ENCODE measurements at places on chromosomes 6 and 20.

- DNase-seq: peak; percentile 64
These were observed 17.8 kb upstream of the FNDC1 start for GRCh38 chr6:159151266-159151855.

DNA sequence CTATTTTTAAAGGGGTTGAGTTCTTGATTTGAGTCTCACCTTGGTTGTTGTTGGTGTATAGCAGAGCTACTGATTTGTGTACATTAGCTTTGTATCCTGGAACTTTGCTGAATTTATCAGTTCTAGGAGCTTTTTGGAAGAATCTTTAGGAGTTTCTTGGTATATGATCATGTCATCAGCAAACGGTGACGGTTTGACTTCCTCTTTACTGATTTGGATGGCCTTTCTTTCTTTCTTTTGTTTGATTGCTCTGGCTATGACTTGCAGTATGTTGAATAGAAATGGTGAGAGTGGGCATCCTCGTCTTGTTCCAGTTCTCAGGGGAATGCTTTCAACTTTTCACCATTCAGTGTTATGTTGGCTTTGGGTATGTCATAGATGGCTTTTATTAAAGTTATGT, 64.0 kb downstream of the CDYL start:
- DNase-seq: no peak

- no peak for DNase-seq
These were observed 187.6 kb downstream of the SOX4 start for GRCh38 chr6:21781128-21781527.

DNA sequence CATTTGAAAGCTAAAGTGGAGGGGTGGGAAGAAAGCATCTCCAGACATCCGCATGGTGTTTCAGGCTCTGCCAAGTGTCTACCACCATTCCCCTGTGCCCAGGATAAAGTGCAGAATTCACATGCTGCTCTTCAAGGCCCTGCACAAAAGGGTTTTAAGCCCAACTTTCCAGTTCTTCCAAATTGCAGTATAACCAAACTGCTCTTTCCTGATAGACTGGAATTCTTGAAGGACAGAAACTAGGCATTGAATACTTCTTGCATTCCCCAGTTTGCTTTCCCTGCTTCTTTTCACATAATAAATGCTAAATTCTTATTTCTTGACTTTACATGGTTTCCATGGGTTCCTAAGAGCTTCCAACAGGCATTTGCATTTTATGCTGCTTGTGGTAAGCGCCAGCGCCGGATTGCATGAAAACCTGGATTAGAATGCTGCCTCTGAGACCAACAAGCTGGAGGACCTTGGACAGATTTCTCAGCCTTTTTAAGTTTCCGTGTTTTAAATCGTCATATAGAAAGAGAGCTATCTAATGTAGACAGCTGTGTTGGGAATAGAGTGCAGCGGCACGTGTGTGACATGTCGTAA, 7.9 kb downstream of the SOX4 start:
- DNase-seq: no peak

GRCh38 chr6:49826743-49827406, 39.5 kb downstream of the CRISP1 start:
- no peak for DNase-seq

DNA sequence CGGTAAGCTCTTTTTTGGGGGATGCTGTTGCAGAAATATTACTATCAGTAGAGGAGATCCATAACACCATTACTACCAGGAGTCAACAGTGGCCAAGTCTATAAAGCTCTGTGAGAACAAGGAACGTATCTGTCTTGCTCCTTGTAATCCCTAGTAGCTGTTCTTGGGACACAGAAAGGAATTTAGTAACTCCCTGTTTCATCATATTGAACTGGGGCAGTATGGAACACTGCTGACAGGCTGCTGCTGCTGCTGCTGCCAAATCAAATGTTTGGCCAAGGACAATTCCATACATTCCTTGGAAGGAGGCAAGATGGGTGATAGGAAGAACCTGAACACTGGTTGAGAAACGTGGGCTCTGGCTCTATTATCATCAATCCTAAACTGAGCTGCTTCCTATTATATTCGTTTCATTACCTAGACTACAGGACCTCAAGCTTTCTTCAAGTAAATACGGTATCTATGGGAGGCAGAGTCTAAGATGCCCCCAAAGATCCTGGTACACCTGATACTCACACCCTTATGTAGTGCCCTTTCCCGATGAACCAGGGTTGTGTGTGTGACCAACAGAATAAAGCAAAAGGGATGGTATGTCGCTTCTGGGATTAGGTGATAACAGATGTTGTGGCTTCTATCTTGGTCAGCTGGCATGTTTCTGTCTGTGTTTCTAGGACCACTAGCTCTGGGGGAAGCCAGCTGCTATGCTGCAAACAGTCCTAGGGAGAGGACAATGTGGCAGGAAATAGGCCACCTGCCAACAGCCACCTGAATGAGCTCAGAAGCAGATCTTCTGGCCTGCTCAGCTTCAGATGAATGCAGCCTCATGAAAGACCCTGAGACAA, 39.5 kb downstream of the ELOVL5 start:
- DNase-seq: no peak

GRCh38 chr6:136405420-136406029, 115.9 kb upstream of the BCLAF1 start:
- DNase-seq: no peak

DNA sequence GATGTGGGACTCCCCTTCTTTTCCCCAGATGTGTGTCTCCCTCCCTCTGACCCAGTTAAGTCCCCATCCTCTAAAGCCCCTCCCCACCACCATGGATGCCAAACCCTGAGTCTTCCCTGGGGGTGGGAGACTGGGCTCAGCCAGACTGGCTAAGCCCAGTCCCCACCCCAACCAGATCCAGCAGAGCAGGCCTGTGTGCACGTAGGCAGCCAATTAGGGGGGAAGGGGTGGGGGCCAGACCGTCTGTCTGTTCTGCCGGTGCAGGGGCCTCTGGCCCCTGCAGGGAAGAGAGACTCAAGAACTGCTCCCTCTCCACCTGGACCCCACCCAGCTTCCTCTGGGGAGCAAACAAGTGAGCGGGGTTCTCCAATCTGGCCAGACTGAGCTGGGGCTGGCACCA, 605 bp downstream of the COX4I2 start:
- DNase-seq: no peak

- no peak for DNase-seq
These were observed 19.1 kb downstream of the PCK1 start for GRCh38 chr20:57579898-57580447.
